ENCODE measurements at places on chromosomes 12 and 14. TPM values are rescaled to one million over a fixed set of nuclear protein-coding genes. Genes with fewer than 3 reads are reported as not detected.

DNA sequence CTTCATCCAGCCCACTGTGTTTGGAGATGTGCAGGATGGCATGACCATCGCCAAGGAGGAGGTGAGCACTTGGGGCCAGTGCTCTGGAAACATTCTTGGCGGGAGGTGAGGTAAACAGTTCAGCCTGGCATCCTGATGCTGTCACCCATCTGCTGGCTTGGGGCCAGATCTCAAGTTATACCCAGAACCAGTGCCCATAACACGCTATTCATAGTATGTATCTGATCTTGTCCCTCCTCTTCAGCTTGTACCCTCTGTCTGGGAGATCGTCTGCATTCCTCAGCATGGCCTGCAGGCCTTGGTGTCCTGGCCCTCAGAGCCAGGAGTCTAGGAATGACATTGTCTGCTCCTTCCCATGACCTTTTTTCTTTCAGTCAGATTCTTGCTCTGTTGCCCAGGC, 31.4 kb downstream of the ALDH2 start:
- H3K4me3 ChIP-seq, result no peak overlapping the region

GRCh38 chr12:122874081-122874480, 21.8 kb downstream of the VPS37B start:
- H3K4me3 ChIP-seq, result no peak overlapping the region
- no peaks in the 10 kb centered on the region for H3K27me3 ChIP-seq
- no peak for DNase-seq
- H3K4me1 ChIP-seq, result peaks cover 59% of the 10 kb centered on the region

DNA sequence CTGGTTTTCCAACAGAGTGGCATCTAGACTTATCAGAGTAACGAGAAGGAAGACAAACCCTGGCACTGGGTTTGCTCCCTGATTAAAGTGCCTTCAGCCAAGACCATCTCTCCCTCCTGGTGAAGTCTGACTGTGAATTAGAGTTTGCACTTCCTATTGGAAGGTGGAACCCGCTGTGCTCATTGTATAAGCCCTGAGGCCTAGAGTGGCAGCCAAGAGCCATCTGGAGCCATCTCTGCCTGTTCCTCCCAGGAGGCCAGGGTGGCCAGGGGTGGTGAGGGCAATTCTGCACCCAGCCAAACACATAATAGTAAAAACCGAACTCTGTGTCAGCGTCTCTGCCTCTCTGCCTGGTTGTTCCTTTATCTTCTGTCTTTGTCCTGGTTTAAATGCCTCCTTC, 25.0 kb downstream of the MFAP5 start:
- H3K4me1 ChIP-seq, result no peaks in the 10 kb centered on the region
- no peak for DNase-seq
- no peak overlapping the region for H3K4me3 ChIP-seq
- H3K36me3 ChIP-seq, result no peaks in the 10 kb centered on the region

DNA sequence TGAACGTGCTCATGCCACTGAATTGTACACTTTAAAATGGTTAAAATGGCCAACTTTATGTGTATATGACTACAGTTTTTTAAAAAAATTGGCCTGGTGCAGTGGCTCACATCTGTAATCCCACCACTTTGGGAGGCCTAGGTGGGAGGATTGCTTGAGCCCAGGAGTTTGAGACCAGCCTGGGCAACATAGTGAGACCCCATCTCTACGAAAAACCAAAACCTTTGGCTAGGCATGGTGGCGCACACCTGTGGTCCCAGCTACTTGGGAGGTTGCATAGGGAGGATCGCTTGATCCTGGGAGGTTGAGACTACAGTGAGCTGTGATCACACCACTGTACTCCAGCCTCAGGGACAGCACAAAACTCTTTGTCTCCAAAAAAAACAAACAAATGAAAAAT, 5.3 kb downstream of the BRI3BP start:
- H3K27ac ChIP-seq, result no peak overlapping the region
- no peak for DNase-seq

DNA sequence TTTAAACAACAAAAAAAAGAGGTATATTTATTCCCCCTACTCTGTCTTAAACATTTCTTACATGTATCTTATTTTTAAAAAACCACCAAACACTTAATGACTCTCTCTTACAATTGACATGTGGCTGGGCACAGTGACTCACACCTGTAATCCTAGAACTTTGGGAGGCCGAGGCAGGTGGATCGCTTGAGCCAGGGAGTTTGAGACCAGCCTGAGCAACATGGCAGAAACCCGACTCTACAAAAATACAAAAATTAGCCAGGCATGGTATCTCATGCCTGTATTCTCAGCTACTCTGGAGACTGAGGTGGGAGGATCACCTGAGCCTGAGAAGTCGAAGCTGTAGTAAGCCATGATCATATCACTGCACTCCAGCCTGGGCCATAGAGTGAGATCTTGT, 16.0 kb downstream of the SLC41A2 start:
- no peaks in the 10 kb centered on the region for H3K27me3 ChIP-seq
- no peak overlapping the region for H3K27ac ChIP-seq
- no peak for DNase-seq
- no peaks in the 10 kb centered on the region for H3K36me3 ChIP-seq
- H3K4me1 ChIP-seq, result no peaks in the 10 kb centered on the region

The LTA4H gene
- 105 TPM for total RNA-seq

The ITGB7 gene
- total RNA-seq, result 4.3 TPM
